ENCODE measurements at places on chromosomes 13 and 19.

- no peak for DNase-seq
These were observed 2.7 kb downstream of the WDR88 start for GRCh38 chr19:33134571-33135041.

DNA sequence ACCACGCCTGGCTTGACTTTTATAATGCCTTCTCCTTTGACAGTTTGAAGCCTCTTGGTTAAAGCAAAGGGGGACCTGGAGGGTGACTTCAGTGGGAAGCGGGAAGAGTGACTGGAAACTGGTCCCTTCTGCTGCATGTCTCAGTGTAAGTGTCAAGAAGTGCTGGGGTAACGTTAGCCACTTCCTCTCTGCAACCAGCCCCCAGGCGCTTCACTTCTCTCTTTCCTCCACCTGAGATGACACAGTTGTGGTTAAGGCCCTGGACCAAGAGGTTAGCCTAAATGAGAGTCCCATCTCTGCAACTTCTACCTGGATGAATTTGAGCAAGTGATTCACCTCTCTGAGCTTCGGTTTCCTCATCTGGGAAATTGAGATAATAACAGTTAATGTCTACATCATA is 16.3 kb downstream of the LEUTX start:
- no peak for DNase-seq

DNA sequence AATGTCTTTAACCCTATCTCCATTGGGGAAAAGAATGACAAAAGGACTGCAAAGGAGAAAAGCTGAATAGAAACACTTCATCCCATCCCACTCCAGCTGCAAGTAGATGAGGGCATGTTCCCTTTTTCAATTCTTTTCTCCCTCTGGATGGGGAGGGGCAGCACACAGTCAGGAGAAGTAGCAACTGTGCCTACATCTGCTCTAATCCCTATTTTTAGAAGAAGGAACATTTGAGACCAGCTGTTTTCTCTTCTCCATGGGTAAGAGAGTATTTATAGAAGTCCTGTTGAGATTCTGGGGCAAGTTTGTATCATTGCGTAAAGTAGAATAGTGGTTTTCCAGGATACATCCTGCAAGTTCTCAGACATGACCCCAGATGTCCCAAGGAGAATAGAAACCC is 9.3 kb upstream of the GTF3A start:
- DNase-seq = peak; percentile 89

DNA sequence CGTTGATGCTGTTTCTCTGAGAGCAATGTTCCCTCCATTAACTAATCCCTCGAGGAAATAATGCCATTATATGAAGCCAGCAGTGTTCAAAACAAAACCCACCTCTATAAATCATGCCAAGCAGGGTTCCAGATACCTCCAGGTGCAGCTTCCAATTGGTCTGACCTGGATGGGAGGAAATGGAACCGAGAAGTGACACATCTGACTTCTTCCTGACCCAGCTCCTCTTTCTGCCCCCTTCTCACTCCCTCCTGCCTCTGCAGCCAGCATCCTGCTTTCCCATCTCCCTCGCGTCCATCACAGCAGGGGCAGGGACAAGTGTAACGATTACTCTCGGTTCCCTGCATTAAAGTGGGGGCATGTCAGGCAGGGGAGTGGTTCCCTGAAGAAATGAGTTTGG is 37.5 kb downstream of the HSPH1 start:
- no peak for DNase-seq

DNA sequence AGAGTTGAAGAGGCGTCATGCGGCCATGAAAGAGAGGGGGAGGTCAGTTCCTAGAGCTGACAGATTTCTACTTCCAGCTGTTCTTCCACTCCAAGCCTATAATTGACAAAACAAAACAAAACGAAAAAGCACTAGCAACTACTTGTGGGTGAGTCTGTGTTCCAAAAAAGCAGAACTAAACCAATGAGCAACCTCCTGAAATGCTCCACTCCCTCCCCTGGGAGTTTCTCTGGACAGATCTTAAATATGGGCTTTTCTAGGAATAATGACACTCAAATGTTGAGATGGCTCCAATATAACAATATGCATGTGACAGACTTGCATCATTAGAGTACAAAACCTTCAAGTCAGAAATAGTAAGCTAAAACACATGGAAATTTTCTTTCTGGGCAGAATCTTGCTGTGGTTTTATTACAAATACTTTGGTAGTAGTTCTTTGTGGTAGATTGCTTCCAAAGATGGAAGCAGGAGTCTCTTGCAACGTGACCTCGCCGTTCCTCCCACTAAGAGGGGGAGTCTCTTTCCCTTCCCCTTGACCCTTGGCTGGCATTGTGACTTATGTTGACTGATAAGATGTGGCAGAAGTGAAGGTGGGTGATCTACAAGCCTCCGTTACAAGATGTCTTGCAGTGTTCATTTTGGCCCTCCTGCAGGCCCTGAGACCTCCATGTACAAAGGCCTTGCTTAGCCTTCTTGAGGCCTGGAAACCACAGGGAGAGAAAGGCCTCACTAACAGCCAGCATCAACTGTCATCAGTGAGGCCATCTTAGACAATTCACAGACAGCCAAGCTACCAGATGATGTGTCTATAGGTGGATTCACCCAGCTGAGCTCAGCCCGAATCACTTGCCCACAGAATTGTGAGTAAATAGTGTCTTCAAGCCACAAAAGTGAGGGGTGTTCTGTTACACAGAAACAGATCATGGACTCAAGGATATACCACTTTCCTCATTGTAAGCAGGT is 173.1 kb upstream of the RFC3 start:
- DNase-seq = peak; percentile 73

DNA sequence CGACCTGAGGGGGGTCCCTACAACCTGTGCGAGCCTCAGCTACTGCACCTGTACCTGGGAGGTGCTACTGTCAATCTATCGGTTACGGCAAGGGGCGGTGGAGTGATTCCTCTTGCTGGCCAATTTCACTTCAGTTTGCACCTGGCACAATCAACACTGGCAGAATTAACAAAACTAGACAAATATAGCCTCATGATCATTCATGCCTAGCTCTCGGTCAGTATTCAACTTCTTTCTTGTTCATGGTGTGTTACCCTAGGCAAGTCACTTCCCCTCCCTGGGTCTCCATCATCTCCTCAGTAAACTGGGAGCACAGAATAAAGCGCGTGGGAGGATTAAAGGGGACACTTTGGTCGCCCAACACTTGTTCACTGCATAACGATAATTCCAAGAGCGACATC is 618 bp downstream of the HAUS8 start:
- DNase-seq = no peak

DNA sequence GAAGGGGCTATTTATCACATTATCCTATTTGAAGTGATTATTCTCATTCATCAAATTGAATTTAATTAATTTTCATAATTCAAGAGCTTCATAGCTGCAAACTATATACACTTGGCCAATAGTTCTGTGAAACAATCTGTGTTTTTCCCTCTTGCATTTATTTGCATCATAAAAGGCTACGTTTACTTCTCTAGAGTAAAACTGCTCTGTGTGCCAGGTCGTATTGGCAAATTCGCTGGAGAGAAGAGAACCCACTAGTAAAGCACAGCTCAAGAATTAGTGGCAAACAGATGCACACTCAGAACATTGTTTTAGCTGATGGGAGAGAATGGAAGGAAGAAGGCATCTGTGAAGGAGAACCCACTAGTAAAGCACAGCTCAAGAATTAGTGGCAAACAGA is 81.8 kb downstream of the CYSLTR2 start:
- no peak for DNase-seq

GRCh38 chr13:83470133-83470797 is 412.0 kb downstream of the SLITRK1 start:
- no peak for DNase-seq

DNA sequence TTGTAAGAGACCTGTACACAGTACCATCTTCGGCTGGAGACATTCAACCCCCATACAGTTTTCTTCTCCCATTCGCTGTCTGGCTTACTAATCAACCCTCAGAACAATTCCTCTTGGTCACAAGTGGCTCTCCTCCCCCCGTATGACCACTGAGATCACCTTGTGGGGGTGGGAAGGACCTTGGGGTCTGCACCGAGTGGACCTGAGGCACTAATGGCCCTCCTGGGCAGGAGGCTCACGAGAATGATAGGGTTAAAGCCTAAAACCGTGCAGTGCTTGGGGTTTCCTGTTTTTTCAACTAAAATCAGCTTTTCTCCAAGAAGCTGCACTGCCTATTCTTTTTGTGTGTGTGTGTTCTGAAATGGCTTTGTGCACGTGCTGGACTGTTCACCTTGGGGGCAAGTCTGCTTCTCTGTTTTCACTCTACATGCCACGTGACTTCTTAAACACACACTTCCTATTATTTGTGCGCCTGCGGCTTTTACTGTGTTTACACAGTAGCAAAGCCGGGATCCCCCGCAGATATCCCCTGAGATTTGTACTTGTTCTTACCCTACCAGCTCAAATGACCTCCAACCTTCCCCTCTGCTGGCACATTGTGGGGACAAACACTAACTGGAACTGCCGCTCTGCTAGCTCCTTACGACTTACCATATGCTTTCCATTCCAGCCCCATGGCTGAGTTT is 12.3 kb downstream of the RBM26 start:
- DNase-seq = no peak

GRCh38 chr13:36665630-36666029 is 8.2 kb upstream of the SERTM1 start:
- DNase-seq = no peak

DNA sequence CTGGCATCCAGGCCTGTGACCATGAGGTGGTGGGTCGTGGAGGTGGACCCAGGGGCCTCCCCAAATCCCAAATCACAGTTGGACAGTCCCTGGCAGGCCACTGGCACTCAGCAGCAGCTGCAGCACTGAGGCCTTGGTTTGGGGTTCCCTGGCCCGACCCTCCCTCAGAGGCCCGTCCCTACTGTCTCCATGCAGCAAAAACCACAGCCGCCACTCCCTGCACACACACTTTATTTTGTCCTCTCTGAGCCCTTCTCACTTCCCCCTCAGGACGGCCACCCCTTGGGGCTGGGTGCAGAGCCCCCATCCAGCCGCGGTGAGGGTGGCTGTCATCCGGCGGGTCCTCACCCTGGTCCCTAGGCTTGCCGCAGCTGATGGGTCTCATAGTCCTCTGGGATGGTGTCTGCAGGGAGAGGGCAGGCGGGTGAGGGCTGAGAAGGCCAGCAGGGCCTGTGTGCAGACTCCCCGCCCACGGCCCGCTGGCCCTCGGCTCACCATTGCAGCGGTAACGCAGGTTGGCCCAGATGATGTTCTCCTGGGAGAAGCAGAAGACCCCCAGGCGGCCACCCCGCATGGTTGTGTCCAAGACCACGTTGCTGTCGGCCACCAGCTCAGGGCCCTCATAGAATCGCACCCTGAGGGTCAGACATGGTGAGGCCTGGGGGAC is 8.4 kb downstream of the COMP start:
- peak; percentile 57 for DNase-seq

DNA sequence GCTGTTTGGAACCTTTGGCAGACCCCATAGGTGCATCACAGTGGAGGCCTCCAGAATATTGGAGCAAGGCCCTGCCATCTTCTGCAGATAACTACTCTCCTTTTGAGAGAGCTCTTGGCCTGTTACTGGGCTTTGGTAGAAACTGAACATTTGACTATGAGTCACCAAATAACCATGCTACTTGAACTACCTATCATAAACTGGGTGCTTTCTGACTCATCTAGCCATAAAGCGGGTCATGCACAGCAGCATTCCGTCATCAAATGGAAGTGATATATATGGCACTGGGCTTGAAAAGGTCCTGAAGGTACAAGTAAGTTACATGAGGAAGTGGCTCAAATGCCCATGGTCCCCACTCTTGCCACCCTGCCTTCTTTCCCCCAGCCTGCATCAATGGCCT is 782.5 kb upstream of the SLITRK6 start:
- DNase-seq = no peak

DNA sequence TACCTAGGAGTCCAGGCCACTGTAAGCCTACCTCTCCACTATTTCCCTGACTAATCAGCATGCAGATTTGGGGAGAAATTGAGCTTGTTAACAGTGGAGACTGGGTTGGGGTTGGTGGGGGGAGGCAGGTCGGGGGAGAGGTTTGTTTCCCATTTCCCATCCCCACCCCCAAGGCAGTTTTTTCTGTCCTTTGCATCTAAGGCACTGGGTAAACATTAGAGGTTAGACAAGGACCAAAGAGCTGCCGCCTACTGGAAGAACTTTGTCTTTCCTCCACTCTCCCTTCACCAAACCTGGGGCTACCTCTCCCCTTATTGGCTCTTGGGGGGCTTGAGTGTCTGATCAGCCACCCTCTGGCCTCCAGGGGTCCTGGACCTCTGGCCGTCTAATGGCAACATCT is 953 bp downstream of the KCNN4 start:
- no peak for DNase-seq

DNA sequence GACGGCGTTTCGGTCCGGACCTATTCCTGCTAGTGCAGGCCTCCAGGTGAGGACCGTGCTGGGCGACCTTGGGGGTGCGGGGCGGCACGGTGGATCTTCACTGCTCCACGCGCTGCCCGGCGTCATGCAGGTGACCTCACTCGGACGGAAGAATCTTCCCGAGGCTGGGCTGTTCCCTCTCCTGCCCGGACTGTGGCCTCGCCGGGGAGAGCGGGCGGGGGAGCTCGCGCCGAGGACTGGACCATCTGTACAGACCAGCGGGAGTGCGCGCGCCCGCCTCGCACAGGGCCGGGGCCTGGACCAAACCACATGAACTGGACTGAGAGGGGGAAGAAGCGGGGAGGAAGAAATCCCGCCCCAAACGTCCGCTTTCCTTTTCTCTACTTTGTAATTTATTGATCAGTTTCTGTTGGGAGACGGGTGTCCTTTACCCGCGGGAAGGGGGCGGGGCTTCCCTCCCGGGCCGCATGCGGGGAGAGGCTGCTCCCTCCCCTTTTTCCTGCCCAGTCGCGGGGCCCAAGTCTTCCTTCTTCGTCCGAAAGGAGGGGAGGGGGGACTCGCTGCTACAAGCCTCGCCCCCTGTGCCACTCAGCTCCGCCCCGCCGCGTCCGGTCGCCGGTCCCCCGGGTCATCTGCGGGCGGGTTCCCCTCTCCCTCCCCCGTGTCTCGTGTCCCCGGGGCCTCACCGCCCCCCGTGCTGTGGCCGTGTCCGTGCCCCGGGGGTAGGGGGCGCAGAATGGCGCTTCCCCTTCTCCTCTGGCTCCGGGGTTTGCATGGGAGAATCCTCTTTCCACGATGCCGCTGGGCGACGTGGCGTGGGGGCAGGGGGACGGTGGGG is 4.9 kb downstream of the HRC start:
- DNase-seq = peak; percentile 91

- no peak for DNase-seq
These were observed 2104.9 kb downstream of the PCDH9 start for GRCh38 chr13:65125236-65125635.

GRCh38 chr13:91948736-91949135 is 550.3 kb downstream of the GPC5 start:
- DNase-seq = no peak

Data from myocyte (in vitro differentiated cells).